ENCODE measurements at places on chromosomes 16 and 17.

DNA sequence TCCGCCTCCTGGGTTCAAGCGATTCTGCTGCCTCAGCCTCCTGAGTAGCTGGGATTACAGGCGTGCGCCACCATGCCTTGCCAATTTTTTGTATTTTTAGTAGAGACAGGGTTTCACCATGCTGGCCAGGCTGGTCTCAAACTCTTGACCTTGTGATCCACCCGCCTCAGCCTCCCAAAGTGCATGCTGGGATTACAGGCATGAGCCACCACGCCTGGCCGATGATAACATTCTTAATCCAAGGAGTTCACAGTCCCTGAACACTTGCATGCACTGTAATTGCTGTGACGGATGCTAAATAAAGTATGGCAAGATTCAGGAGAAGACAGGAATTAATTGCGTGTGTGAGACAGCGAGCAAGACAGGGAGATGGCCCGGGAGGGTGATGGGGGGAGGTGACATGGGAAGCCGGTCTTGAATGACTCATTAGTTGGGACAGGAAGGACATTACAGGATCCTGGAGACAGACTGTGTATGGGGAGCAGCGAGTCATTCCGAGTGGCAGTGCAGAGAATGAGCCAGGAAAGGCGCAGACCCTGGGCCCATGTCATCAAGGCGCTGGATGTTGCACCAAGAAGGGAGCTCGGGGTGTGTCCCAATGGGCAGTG is 6.7 kb downstream of the ABCA3 start:
- DNase-seq, result no peak

- no peak for DNase-seq
Measured at GRCh38 chr17:82056729-82057621, 5.3 kb downstream of the GPS1 start.

DNA sequence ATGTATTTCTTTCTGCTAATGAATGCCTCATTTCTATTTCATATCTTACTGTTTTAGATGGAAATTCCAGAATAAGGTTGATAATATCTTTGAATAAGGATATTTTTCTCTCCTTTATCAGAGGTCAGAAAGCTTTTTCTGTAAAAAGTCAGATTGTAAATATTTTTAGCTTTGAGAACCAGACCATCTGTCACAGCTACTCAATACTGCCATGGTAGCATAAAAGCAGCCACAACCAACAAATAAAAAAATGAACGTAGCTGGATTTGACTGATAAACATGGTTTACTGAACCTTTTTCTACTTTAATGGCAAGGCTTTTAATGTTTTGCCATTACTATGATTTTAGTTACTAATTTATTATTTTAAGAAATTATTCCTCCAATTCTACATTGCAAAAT is 217.4 kb upstream of the COX10 start:
- DNase-seq, result no peak

DNA sequence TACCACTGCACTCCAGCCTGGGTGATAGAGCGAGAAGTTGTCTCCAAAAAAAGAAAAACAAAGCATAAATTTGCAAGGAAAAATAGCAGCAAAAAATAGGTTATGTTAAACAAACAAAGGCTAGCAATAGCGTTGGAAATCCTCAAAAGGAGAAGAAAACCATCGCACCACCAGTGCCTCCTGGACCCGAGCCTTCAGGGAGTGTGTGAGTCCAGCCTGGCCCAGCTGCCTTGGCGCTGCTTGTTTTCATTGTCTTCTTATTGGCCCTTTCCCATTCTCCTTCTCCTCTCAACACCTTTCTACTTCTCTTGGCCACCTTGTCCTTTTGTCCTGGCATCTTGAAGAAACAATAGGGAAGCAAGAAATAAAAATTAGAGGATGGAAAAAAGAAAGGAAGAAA is 4.5 kb upstream of the UBALD2 start:
- no peak for DNase-seq

DNA sequence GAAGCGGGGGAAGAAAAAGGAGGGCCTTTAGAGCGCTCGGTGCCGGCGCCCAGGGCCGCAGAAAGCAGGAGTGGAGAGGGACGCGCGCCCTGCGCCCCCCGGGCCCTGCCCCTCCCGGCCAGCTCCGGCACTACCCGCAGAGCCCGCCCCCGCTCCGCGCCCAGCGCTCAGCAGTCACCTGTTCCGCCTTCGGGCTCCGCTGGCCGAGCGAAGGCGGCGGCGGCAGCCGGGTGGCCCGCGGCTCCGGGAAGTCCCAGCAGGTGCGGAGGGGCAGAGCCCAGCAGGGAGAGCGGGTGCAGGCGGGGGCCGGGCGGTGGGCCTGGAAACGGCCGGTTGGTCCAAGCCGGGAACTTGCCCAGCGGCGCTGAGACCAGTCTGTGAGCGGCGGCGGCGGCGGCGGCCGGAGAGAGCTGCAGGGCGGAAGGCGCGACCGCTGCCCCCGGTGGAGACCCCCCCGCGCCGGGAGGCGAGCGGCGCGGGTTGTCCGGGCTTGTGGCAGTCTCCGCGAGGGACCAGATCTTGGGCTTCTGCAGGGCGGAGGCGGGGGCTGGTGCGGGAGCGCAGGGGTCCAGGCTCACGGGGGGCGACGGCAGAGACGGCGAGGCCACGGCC is 2.2 kb downstream of the IRX3 start:
- no peak for DNase-seq

GRCh38 chr17:3919123-3919624 is 2.9 kb upstream of the P2RX1 start:
- DNase-seq, result no peak

DNA sequence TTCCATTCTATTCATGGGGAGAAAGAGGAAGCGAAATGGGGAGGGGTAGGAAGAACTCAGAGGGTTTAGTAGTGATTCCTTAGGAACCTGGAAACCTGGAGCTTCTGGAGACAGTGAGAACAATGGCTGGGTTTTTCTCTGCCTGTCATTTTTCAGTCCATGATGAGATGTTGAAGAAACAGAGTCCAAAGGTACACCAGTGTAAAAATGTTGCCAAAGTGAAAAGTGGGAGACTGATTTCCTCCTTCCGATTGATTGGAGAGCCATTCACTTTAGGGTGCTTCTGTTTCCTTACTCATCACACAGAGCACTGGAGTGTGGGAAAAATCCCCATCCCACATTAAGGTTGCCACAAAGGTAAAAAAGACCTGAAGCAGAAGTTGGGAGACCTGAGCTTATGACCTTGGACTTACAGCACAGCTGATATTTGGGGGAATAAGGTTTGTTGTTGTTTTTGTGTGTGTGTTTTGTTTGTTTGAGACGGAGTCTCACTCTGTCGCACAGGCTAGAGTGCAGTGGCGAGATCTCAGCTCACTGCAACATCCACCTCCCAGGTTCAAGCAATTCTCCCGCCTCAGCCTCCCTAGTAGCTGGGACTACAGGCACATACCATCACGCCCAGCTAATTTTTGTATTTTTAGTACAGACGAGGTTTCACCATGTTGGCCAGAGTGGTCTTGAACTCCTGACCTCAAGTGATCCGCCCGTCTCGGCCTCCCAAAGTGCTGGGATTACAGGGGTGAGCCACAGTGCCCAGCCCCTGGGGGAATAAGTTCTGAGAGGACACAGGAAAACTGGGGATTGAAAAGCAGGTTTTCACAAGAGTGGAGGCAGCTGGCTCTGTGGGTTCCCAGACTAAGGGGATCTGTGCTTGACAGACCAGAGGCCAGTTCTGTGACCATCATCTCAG is 1.4 kb upstream of the DHX8 start:
- DNase-seq, result no peak

DNA sequence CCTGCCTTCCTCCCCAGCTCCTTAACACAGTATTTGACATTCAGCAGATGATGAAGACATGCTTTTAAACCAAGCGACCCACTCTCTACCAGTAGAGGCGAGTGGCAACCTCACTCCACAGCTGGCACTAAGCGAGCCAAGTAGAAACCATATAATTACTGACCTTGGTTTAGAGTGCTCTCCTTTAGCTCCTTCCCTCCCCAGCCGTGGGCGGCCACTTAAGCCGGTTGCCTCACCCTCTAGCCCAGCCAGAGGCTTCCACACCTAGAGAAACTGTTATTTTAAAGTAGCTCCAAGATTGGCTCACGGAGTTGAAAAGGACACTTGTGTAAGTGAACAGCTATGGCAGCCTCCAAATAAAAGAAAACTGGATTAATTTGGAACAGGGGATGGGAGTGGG is 109.1 kb upstream of the CRHR1 start:
- no peak for DNase-seq

- no peak for DNase-seq
Measured at GRCh38 chr16:4745274-4745569, 10.9 kb downstream of the DNAAF8 start.

- no peak for DNase-seq
Measured at GRCh38 chr16:56277075-56277474, 85.8 kb downstream of the GNAO1 start.

- DNase-seq, result no peak
Measured at GRCh38 chr17:38701504-38702165, 3.4 kb upstream of the MLLT6 start.

GRCh38 chr16:64858076-64858475 is 263.8 kb downstream of the CDH11 start:
- no peak for DNase-seq

DNA sequence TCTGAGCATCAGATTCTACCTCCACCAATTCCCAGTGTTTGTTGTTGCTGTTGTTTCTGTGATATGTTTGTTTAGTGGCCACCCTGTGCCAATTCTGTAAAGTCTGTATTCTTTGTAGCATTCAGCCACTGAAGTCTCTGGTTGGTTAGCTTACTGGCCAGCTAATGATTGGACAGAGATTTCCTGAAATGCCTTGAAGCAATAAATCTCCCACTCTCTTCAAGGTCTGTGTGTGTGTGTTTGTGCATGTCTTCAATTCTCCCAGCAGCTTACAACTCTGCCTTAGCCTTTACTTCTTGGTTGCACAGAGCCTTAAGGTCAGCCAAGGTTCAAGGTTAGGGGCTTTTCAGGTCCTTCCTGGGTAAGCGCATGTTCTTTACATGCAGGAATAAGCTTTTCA is 38.2 kb downstream of the PRPSAP2 start:
- DNase-seq, result no peak

- DNase-seq, result no peak
Measured at GRCh38 chr17:65824901-65825300, 263.5 kb upstream of the AXIN2 start.

DNA sequence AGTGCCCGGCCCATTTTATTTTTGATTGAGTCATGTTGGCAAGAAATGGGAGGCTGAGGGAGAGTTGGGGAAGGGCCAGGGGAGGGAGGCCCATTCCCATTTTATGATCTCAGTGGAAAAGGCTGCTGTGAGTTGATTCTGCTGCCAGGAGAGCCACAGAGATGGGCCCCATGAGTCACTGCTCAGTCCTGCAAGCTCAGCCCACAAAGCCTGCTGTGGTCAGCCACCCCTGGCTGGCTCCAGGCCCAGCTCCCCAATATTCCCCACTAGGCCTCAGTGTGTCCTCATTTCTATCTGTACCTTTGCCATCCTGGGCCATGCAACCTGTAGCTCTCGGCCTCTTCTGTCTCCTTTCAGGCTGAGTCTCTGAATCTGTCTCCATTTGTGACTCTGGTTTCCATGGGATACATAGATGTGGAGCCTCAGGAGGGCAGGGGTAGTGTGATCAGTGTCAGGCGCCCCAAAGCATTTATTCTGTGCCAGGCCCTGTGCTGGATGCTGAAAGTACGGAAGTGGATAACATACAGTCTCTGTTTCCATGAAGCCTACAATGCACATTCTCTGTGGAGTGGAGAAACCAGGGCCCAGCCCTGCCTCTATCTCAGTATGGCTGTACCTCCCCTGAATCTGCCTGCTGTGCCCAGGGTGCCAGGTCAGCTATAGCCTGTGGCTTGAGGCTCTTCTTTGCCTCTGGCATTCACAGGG is 1.9 kb upstream of the PLEKHG4 start:
- no peak for DNase-seq

DNA sequence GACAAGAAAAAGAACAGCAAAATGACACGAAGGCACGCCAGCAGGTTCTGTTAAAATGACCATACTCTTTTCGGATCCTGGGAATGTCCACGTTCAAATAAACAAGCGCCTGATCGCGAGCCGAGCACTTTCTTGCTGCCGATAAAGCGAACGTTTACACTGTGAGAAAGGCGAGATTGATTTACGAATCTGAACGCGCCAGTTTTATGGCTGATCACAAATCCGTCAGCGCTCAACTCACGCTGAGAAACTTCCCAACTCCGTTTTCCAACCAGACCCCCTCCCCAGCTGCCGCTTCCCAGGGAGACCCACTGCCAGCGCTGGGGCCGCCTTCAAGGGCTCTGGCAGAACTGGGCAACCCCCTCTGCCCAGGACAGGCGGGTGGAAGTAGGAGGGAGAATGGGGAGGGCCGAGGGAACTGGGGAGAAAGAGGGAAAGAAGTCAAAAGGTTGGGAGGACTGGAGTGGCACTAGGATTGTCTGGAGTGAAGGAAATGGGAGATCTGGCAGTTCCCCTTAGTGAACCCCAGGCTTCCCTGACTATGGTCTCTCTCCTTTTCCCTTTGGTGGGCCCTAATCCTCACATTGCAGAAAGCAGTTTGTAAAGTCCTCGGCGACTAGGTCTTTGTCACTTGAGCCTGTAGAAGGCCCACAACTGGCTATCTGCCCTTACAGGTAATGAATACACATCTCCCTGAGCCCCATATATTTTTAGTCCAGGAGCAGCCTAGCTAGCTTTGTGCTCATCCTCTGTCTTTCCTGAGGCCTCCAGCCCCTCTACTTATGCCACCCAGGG is 6.9 kb downstream of the HOXB4 start:
- no peak for DNase-seq

Measured in C1 segment of cervical spinal cord (tissue), 14 donors.